NCI-H1092 (cell line): ENCODE measurements at places on chromosomes 6 and 20.

GRCh38 chr6:55277646-55278045 is 49.6 kb upstream of the GFRAL start:
- no peak for DNase-seq

DNA sequence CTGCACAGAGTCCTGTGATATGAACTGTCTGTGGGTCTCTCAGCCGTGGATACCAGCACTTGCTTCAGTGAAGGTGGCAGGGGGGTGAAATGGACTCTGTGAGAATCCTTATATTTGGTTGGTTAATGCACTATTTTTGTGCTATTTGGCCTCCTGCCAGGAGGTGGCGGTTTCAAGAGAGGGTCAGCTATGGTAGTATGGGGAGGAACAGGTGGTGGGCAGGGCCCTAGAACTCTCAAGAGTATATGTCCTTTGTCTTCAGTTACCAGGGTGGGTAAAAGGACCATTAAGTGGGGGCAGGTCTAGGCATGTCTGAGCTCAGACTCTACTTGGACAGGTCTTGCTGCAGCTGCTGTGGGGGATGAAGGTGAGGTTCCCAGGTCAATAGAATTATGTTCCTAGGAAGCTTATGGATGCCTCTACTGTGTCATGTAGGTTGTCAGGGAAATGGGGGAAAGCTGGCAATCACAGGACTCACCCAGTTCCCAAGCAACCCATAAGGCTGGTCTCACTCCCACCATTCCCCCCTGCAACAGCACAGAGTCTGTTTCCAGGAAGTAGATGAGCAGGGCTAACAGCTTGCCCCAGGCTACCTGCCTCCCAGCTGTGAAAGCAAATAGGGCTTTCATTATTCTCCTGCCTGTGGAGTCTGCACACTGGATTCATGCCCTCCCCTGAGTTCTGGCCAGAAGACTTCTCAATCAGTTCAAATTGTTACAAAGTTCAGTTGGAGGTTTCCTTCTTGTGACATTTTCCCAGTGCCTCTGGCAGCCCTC is 56.8 kb upstream of the PHIP start:
- no peak for DNase-seq

GRCh38 chr20:2312876-2313275 is 17.1 kb downstream of the TGM3 start:
- DNase-seq = no peak

GRCh38 chr6:105988812-105989577 is 97.1 kb upstream of the PRDM1 start:
- no peak for DNase-seq

DNA sequence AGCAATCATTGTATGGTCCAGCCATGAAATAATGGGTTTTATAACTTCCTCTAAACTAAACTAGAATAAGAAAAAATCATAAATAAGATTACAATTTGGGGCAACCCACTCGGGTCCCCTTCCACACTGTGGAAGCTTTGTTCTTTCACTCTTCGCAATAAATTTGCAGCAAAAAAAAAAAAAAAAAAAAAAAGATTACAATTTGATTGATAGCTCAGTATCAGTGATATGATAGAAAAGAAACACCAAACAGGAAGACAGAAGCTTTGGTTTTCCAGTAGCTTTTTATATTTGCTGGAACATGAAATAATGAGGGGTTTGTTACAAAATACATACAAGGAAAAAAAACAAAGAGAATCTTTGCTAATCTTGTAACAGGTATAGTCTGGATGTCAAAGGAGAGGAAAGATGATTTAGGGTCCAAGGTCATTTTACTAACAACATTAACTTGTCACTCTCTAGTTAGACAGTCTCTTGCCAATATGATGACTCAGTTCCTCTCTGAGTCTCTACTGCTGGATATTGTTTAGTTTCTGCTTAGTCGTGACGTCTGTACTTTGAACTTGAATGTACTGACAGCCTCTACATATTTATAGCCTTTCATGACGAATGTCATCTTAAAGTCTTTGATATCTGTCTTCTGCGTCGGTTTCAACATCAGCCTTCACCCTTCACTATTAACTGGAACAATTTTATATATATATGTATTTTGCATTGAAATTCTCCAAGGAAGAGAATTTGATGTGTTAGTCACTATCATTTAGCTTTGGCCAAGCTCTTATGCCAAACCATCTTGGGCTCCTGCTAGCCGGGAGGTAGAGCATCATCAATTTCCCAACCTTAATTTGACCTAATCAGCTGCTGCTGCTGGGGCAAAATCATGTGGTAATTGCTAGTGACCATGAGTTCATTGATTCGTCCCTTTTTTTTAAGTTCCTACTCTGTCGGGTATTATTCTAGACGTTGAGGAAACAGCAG is 213.1 kb upstream of the STXBP5 start:
- no peak for DNase-seq

GRCh38 chr6:112184951-112185350 is 69.4 kb downstream of the LAMA4 start:
- no peak for DNase-seq

- DNase-seq = no peak
Observed at GRCh38 chr20:58717278-58718091, 24.9 kb downstream of the NPEPL1 start.
